Mesothelial cell of epicardium (in vitro differentiated cells): ENCODE measurements at places on chromosomes 3 and 15. TPM values are rescaled to one million over a fixed set of nuclear protein-coding genes. Genes with fewer than 3 reads are reported as not detected.

GRCh38 chr15:67140078-67140833 lies 74.9 kb downstream of the SMAD3 start:
- H3K27me3 ChIP-seq = no peaks in the 10 kb centered on the region
- peak overlapping the region; percentile 87 for H3K27ac ChIP-seq
- no peak for DNase-seq
- no peak overlapping the region for H3K4me3 ChIP-seq
- peaks cover 83% of the 10 kb centered on the region for H3K4me1 ChIP-seq

- peak overlapping the region; percentile 31 for H3K27ac ChIP-seq
- H3K4me3 ChIP-seq = peak overlapping the region; percentile 88
- no peaks in the 10 kb centered on the region for H3K36me3 ChIP-seq
- DNase-seq = no peak
These were observed 28.7 kb upstream of the RPN1 start for GRCh38 chr3:128679338-128679737.

- H3K4me3 ChIP-seq = peak within 1 kb of the TSS; percentile 37
- H3K4me1 ChIP-seq = peaks cover 13% of the 10 kb centered on the region
- H3K36me3 ChIP-seq = no peaks in the 10 kb centered on the region
- no peak within 1 kb of the TSS for H3K27ac ChIP-seq
- H3K27me3 ChIP-seq = peaks cover 60% of the 10 kb centered on the region
- no peak for DNase-seq
These were observed at the start of gene KBTBD12 for GRCh38 chr3:127915115-127915936. Gene KBTBD12, plus strand, starts transcription at chr3:127915232. Its CDS starts 7,830 bp downstream, at chr3:127923062.

DNA sequence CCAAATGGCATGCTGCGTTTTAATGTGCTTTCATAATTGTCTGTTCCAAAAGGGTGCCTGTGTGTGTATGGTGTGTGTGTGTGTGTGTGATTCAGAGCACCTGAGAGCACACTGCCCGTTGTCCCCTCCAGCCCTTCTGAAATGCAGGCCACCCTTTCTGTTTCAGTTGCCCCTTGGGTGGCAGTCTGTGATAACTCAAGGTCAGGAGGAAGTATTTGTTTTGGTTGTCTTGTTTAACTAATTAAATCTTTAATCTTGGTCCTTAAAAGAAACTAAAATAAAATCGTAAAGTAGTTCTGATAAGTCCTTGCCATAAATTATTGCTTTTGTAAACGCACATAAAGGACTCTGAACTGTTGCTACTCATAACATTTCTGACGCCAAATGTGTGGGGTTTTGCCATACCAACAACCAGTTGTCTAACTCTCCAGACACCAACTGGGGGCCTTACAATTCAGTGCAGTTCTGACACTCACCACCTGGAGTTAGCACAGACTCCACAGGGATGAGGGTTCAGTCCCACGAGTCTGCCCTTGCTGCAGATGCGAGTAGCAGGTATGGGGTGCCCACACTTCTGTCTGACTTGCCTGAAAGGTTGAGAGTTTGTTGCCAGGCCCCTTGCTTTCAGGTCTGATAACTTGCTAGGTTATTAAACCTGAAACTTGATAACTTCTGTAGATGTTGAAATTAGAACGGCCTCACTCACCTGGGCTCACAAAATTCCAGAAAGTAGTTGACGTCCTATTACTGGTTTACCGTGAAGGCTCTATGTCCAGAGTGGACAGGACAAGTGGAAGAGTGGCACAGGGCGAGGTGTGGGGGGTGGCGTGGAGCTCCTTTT lies 157.3 kb downstream of the IGF1R start:
- no peak overlapping the region for H3K27ac ChIP-seq
- no peak for DNase-seq
- H3K27me3 ChIP-seq = no peaks in the 10 kb centered on the region
- no peak overlapping the region for H3K4me3 ChIP-seq
- peaks cover 39% of the 10 kb centered on the region for H3K4me1 ChIP-seq
- H3K36me3 ChIP-seq = no peaks in the 10 kb centered on the region

- H3K27me3 ChIP-seq = peaks cover 42% of the 10 kb centered on the region
- DNase-seq = no peak
- H3K4me1 ChIP-seq = no peaks in the 10 kb centered on the region
- no peak overlapping the region for H3K4me3 ChIP-seq
- H3K27ac ChIP-seq = no peak overlapping the region
These were observed 21.4 kb downstream of the HRG start for GRCh38 chr3:186687120-186687651.

DNA sequence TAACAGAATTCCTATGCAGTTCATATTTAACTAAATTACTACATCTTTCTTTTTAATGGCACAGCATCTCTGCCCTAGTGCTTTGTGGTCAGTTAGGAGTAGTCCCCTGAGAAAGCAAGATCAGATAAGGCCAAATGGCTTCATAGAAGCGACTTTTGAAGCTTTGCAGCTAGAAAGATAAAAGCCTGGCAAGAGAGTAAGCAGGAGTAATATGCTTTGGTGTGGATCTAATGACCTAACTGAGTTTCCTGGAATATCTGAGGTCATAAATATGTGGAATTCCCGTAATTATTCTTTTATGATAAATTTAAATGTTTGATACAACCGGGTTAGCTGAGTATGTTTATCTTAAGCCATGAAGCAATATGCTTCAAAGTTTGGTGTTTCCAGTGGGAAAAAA lies 374.9 kb upstream of the LRRC3B start:
- no peak overlapping the region for H3K4me3 ChIP-seq
- no peaks in the 10 kb centered on the region for H3K27me3 ChIP-seq
- H3K4me1 ChIP-seq = peaks cover 39% of the 10 kb centered on the region
- no peaks in the 10 kb centered on the region for H3K36me3 ChIP-seq
- DNase-seq = no peak

- no peaks in the 10 kb centered on the region for H3K36me3 ChIP-seq
- no peak overlapping the region for H3K4me3 ChIP-seq
- DNase-seq = no peak
- H3K27ac ChIP-seq = no peak overlapping the region
These were observed 1286.0 kb downstream of the NSUN3 start for GRCh38 chr3:95348879-95349278.

GRCh38 chr3:39808467-39809180 lies 785 bp upstream of the MYRIP start:
- H3K27ac ChIP-seq = no peak overlapping the region
- no peaks in the 10 kb centered on the region for H3K36me3 ChIP-seq
- peaks cover 15% of the 10 kb centered on the region for H3K4me1 ChIP-seq
- peak; percentile 49 for DNase-seq
- H3K4me3 ChIP-seq = peak overlapping the region; percentile 68

DNA sequence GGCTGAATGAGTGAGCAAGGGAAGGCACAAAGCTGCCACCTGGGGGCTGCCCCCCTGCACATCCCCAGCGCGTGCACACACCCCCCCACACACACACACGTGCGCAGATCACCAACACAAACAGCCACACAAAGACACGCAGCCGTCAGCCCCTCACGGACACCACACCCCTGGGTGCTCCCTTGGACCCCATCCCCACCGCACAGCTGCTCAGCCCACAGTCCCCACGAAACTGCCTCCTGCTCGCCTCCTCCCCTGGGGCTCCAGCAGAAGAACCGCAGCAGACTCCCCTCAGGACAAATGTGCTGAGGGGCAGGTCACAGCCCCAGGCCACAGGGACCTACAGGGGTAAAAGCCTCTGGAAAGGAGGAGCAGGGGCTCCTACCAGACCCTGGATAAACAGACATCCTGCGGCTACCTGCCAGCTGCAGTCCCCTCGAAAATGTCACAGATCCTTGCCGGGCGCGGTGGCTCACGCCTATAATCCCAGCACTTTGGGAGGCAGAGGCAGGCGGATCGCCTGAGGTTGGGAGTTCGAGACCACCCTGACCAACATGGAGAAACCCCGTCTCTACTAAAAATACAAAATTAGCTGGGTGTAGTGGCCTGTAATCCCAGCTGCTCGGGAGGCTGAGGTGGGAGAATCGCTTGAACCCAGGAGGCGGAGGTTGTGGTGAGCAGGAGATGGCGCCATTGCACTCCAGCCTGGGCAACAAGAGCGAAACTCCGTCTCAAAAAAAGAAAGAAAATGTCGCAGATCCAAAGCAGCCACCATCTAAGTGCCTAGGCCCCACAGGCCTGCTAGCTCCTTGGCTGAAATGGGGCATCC lies 6.5 kb downstream of the TWF2 start:
- H3K27me3 ChIP-seq = no peaks in the 10 kb centered on the region
- no peak for DNase-seq
- peaks cover 3% of the 10 kb centered on the region for H3K4me1 ChIP-seq
- no peak overlapping the region for H3K27ac ChIP-seq
- peaks cover 11% of the 10 kb centered on the region for H3K36me3 ChIP-seq
- H3K4me3 ChIP-seq = no peak overlapping the region

DNA sequence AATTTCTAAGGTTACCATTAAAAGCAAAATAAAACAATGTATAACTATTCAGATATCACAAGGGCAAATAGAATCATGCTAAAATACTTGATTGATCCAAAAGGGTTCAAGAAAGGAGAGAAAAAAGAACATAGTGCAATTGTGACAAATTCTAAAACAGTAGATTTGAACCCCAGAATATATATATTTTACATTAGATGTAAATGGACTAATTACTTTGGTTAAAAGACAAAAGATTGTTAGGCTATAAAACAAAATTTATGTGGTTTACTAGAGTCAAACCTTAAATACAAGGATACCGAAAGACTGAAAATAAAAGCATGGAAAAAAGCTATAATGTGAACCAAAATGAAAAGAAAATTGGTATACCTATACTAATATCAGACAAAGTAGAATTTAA lies 129.3 kb downstream of the ADAMTSL3 start:
- H3K36me3 ChIP-seq = no peaks in the 10 kb centered on the region
- H3K27me3 ChIP-seq = peaks cover 25% of the 10 kb centered on the region
- no peak overlapping the region for H3K27ac ChIP-seq
- no peak for DNase-seq
- H3K4me3 ChIP-seq = no peak overlapping the region

- no peak for DNase-seq
- no peak overlapping the region for H3K27ac ChIP-seq
- peaks cover 19% of the 10 kb centered on the region for H3K4me1 ChIP-seq
- H3K27me3 ChIP-seq = no peaks in the 10 kb centered on the region
These were observed 16.4 kb downstream of the UBE2E2 start for GRCh38 chr3:23219552-23219951.

DNA sequence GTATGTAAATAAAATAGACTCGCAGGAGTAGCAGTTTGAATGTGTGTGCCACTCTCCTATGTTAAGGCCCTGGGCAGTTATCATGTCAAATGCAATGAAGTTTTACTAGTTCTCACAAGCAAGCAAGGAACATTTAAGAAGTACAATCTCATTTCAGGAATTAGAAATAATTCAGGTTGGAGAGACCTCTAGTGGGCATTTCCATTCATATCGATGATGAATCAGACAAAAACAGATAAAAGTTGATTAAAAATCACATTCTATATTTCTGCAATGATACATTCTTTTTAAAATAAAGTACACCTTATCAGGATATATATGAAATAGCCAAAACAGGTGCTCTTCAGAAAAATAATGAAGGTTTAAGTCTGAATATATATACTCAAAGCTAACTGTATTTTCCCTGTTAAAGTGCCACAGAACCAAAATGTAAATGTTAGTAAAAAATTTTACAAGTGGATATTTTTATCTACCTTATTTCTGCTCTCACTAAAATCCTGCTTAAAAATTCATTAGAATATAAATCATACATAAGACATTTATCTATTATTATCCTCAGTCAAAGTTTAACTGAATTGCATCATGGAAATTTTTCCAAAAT lies 492.4 kb upstream of the FRG2C start:
- no peaks in the 10 kb centered on the region for H3K36me3 ChIP-seq
- H3K4me3 ChIP-seq = no peak overlapping the region
- no peaks in the 10 kb centered on the region for H3K4me1 ChIP-seq
- H3K27ac ChIP-seq = no peak overlapping the region

DNA sequence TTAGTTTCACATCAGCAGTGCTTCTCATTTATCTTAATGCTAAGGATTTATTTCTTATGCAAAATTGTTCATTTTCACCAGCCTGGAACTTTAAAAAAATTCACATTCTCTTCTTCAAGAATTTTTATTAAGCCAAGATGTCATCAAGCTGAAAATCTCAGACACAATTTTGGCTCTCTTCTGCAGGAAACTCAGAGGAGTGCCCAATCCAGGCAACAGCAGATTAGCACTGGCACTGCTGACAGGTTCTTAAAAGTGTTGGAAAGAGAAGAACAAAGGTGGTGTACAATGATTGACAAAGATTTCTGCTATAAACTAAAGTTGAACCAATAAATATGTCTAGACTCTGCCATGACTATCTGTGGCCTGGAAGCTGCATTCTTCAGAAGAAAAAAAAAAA lies 479.5 kb downstream of the FHIT start:
- H3K27ac ChIP-seq = no peak overlapping the region
- DNase-seq = no peak
- no peaks in the 10 kb centered on the region for H3K27me3 ChIP-seq
- peaks cover 9% of the 10 kb centered on the region for H3K36me3 ChIP-seq

WNT5A gene
- 59.0 to 63.8 TPM (median 61.7 TPM) in 3 replicates for total RNA-seq

HESX1 gene
- 1.5 to 2.4 TPM (median 1.7 TPM) in 3 replicates for total RNA-seq
